Stimulated activated effector memory CD8-positive, alpha-beta T cell treated with anti-CD3 and anti-CD28 coated beads, Interleukin-12 subunit alpha, Interleukin-12 subunit beta, amount 100 ng/mL, for 72 hours (primary cell): ENCODE measurements at places on chromosomes 4 and X.

DNA sequence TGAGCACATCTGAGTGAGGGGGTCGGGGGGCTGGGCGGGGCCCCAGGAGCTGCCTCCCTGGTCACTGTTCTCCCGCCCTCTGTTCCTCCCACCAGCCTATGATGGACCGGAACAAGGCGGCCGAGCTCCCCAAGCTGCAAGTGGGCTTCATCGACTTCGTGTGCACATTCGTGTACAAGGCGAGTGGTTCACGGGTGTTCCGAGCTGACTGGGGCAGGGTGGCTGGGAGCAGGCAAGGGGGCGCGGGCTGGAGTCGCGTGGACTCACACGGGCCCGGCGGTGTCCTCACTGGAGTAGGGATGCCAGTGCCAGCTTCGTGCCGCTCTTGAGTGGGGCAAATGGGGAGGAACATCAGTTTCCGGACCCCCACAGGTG, 7.7 kb downstream of the ATP5ME start:
- DNase-seq = no peak

DNA sequence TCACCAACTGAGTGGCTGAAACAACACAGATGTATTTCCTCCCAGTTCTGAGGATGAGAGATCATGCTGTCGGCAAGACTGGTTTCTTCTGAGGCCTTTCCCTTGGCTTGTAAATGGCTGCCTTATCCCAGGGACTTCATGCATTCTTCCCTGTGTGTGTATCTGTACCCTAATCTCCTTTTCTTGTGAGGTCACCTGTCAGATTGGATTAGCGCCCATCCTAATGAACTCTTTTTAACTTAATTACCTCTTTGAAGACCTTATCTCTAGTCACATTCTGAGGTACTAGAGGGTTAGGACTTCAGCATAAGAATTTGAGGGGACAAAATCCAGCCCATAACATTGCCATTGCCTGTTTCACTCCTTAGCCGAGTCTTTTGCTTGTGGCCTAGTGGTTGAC, 59.5 kb upstream of the TMEM150C start:
- no peak for DNase-seq

DNA sequence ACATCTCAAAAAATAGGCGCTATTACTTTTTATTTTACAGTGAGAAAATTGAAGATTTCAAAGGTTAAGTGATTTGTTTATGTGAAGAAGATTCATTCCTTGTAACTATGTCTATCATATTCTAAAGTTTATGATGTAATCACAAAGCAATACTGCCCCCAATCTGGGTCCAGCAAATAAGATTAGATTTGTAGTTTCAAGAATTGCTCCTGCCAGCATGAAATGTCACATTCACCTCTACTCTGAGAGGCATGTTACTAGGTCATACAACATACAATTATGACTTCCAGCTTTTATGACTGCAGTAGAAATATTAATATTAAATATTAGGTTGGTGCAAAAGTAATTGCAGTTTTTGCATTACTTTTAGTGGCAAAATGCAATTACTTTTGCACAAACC, 976.2 kb downstream of the FSTL5 start:
- no peak for DNase-seq

DNA sequence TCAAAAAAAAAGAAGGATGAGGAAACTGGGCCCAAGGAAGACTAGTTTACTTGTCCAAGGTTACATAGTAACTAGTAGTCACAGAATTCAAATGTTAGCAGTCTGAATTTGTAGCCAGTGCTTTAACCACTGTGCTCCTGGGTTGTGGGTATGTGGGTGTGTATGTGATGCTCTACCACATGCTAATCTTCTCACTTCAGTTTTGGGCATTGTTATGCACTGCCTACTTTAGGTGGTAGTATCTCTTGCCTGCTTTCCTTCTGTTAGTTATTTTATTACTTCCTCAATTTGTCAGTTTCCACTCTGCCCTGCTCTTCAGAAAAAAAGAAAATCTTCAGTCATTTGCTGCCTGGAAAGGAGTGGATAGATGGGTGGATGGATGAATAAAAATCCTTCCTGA, 219.2 kb downstream of the RPA4 start:
- no peak for DNase-seq

DNA sequence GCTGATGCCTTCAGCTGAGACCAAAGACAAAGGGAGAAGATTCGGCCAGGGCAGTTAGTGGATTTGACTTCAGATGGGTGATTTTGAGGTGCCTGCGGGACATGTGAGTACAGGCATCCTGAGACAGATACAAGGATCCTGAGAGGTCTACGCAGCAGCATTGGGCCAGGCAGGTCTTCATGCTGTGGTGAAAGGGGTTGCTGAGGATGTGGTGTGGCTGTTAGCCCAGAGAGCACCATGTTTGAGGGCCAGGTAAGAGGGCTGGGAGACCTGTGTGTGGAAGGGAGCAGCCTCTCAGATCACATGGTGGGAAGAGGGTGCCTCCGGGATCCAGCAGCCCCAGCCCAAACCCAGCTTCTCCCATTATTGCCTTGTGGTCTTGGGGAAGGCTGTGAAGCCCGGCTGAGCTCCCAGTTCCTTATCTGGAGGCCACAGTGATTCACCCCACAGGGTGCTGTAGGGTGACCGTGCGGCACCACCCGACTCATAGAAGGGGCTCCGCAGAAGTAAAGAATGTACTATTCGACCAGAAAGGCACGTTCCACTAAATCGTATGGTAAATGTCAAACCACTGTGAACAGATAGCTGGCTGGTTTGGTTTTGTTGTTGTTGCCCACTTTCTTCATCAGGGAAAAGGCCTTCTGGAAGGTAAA, 27.7 kb upstream of the TADA2B start:
- no peak for DNase-seq

DNA sequence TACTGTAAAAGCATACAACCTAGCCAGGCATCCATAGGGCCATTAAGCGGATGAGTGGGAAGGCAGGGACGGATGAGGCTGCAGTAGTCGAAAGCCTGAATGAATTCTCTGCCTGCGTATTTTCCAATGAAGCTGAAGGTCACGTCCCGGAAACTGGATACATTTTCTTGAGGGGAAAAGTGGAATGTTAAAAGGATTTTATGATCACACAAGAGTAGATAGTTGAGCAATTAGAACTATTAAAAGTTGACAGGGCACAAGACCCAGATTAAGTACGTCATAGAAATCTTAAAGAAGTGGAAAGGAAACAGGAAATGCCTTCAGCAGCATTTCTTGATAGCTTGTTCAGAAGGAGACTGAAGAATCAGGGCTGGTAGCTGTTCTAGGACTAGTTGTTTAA, 98.3 kb upstream of the CXXC4 start:
- DNase-seq = no peak

- no peak for DNase-seq
Observed at GRCh38 chr4:124964852-124965496, 252.4 kb upstream of the ANKRD50 start.

- peak; percentile 46 for DNase-seq
Observed at GRCh38 chrX:153651540-153652079, 4.6 kb downstream of the DUSP9 start.
